ENCODE measurements at places on chromosomes 13 and 19. TPM values are rescaled to one million over a fixed set of nuclear protein-coding genes. Genes with fewer than 3 reads are reported as not detected.

- DNase-seq, result peak; percentile 54
Observed at GRCh38 chr19:13881692-13882418, 4.9 kb downstream of the NANOS3 start.

DNA sequence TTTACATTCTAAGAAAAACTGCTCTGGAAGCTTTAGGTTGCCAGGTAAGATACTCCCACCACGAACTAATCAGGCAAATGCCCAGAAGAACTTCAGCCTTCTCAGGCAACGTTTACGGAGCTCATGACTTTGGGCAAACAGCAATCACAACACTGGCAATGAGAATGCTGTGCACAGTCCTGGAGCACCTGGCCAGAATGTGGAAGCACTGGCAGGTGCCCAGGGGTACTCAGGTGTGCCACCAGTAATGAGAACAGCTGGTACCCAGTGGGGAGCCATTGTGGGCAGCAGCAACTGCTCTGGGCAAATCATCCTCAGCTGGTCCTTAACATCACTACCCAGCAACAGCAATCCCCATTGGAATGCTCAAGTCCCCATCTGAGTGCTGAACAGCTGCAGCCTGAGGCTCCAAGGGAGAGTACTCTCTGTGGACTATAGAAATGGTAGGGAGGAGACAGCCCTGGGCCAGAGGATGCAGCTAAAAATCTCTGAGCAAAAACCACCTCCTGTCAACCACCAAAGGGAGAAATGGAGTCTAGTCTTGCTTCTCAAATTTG, 210.0 kb downstream of the FOXO1 start:
- peak; percentile 61 for DNase-seq

CALR3 gene
- polyA plus RNA-seq, result not detected

- DNase-seq, result no peak
Observed at GRCh38 chr13:112346899-112347229, 29.3 kb upstream of the SPACA7 start.

GRCh38 chr19:400976-401865, 7.7 kb downstream of the C2CD4C start:
- DNase-seq, result no peak

GRCh38 chr19:20503476-20503875, 62.1 kb downstream of the ZNF737 start:
- DNase-seq, result peak; percentile 5

- DNase-seq, result no peak
Observed at GRCh38 chr13:113357529-113357928, 6.4 kb downstream of the GRTP1 start.

DNA sequence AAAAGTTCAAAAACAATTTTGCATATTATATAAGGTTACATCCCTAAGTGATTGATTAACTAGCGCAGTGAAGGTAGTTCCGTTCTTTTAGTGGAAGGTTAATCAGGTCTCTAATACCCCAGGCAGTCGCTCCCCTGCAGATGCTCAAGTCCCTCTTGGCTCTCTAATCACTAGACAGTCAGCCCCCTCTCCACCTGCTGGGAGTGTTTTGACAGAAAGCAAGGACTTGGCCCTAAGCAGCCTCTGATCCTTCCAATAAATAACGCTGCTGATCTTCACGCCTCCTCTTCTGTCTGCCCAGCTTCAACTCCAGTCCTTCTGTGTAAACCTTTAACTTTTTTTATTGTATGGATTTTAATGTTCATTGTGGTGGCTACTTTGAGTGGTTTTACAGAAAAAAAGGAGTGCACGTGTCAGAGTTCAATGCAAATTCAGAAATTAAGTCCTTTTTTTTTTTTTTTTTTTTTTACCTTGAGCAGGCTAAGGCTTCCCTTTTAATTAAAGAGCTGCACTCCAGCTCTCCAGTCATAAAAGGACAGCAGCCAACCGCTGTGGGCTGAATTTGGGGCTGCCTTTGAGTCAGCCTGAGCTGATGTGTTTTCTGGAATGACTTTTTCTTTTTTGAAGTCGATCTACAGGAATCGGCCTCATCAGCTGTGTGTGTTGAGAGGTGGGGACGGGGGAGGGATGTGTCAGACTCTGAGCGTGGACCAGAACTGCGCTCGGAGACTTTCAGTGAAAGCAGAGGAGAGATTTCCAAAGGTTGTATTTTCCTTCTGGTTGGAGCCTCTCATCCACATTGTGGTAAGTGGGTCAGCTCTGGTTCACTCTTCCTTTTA, 33.8 kb upstream of the MYO16 start:
- DNase-seq, result peak; percentile 48

RNF113B gene
- not detected for polyA plus RNA-seq

DNA sequence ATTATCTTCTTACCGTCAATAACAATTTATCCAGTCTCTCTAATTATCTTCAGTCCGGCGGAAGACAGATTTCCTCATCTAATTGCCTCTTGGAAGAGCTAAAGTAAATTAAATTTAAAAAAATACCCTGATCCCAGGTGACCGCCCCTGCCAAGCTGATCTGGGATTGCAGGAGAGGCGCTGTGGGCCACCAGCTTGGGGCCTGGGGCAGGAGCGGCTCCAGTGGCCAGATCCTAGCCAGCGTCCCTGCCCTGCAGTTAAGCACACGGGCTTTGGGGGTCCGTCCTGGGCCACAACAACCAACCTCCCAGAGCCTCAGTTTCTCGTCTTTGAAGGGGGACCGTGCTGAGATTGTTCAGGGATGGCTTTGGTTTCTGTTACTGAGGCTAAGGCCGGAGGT, 12.4 kb upstream of the TMEM255B start:
- DNase-seq, result no peak

DNA sequence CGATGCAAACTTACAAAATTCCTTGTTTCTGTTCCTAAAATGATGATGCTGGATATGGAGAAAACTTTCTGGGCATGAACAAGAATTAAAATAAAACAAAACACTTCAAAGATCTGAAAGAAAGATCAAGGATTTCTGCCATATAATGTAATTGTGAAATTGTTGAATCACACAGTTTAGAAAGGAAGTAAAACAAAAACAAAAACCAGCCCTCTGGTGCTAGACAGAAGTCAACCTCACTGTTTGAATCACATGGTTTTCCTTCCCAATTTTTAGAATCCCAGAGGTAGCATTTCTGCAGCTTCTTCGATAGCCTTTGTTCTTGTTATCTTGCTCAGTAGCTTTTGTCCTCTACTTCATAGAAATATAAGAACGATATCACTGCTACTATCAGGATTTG, 118.2 kb upstream of the ARGLU1 start:
- DNase-seq, result peak; percentile 20

DNA sequence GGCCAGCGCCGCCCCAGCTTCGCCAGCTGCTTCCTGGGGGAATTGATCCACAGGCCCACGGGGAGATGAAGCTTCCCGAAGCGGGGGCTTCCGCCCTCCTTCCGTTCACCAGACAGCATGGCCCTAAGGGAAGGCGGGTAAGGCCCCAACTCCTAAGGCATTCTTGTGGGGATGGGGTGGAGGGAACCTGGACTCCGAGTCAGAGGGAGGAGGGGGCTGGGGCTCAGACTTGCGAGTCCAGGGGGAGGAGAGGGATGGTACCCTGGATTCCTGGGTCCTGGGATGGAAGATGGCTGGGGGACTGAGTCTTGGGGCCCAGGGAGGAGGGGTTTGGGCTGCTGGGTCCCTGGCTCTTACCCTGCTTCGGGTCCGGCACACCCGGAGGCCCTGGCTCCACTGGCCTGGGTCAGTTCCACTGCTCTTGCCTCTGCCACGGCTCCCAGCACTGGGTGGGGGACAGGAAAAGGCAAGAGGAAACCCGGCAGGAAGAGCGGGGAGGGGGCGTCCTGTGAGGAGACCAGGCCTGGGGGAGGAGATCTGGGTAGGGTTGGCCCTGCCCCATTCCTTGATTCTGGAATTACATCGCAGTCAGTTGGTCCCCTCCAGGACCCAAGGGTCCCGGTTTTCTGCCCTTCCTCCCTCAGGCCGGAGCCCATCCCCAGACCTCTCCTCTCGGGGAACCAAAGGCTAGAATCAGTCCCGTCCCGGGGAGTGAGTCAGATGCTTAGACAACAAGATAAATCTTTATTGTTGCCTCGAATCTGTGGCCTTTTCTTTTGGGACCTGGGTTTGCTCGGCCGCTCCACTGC, at the start of gene RASIP1:
Gene RASIP1 (minus strand): TSS at position 447 of the 809 bp plus-strand sequence. CDS start 328 bp downstream, at position 119.
- DNase-seq, result peak; percentile 61

DNA sequence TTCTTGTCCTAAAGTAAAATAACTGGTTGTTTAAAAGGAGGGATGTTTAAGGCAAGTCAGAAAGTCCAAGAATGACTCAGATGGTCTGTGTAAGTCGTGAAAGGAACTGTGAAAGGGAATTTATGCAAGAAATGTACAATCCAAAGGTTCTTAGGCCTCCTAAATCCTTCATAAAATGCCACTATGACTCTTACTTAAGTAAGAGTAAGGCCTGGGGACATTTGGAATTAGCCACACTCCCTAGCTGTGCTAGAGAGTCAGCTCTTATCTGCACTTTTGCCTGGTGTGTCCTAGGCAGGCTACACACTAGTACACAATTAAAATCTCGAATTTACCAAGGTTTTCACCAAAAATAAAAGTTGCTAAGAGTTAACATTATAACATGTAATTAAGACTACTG, 686.9 kb downstream of the UQCRFS1 start:
- DNase-seq, result no peak

- no peak for DNase-seq
Observed at GRCh38 chr13:68944272-68944671, 1163.4 kb upstream of the ATXN8OS start.

- DNase-seq, result no peak
Observed at GRCh38 chr13:86922936-86923335, 748.2 kb upstream of the SLITRK5 start.

ACP5 gene
- 1.5 TPM for polyA plus RNA-seq

- DNase-seq, result no peak
Observed at GRCh38 chr19:33000510-33000909, 28.5 kb downstream of the FAAP24 start.

DNA sequence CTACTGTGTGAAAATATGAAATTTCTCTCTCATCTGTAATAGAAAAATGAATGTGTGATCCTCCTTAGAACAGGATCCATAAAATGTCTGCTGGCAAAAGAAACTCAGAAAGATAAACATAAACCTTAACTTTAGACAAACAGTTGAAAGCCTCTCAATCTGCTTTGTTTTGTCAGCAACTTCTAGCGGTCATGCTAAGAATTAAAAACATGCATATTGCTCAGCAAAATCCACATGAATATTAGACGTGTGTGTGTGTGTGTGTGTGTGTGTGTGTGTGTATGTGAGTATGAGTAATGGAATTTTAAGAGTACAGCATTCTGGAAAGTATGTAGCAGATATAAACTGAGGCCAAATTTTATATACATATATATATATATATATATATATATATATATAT, 1779.2 kb upstream of the MIR17HG start:
- no peak for DNase-seq

DNA sequence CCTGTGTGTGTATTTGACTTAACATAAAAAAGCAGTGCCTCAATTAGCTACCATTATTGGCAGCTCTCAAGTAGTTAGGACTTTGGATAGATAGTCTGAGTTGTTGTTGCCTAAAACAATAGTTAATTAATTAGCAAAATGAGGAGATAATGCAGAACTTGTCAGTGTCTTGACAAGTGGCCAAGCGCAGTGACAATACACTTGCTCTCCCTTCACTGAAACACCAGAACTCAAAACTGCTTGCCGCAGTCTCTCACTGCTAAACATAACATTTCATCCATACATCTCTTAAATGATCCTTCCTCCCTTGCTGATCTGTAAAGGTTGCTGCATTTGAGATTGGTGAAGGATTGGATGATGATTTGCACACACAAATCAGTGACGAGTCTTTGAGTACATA, 61.7 kb downstream of the ARHGAP35 start:
- no peak for DNase-seq

GRCh38 chr13:51326777-51327176, 12.7 kb upstream of the SERPINE3 start:
- DNase-seq, result no peak

ZNF628 gene
- 4.9 TPM for polyA plus RNA-seq

FAM124A gene
- polyA plus RNA-seq, result 1.5 TPM

GRCh38 chr19:11752244-11752736, 13.5 kb upstream of the ZNF823 start:
- DNase-seq, result no peak

GRCh38 chr19:36527341-36527740, 730 bp downstream of the ZNF260 start:
- peak; percentile 8 for DNase-seq

- no peak for DNase-seq
Observed at GRCh38 chr13:31008400-31009115, 76.1 kb downstream of the TEX26 start.

DNA sequence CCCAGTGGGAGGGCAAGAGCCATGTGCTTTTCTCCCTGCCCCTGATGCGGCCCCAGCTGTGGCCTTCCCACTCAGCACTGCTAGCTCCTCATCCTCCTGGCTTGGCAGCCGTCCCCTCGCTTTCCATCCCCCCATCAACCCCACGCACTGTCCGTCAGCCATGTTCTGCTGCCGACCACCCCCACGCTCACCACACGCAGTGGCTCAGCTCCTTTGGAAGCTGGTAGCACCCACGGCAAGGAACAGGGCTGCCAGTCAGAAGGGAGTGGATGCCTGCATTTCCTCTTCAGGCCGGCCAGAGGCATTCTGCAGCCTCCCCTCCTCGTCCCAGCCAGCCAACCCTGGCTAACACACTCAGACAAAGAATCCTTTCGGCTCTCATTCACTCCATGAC, 6.3 kb downstream of the CALM3 start:
- no peak for DNase-seq

DNA sequence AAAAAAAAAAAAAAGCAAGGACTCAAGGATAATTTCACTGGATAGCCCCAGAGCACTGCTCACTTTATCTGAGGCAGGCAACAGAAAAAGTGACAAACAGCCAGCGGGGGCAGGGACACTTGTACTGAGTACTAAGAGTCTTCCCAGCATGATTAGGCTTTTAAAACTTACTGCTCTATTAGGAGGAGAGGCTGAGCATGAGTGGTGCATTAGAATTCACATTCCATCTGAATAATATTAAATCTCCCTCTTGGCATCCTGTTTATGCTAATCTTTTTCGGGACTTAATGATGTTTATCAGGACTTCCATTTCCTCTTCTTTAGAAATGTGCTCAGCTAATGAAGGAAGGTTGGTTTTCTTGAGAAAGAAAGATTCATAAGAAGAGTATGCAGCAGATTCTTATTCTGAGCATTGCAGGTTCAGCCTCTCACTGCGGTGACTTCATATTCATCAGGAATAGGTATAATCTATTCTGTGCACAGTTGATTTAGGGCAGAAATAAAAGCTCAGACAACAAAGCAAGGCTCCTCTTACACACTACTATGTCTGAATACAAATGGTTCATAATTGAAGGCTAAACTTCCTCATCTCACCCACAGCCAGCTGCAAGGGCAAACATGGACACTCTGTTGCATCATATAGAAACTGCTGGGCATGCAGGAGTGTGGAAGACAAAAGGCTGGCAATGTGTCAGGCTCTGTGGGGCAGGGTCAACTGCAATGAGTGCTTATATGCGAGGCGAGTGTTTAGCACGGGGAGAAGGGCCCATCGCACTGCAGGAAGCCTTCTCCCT, 107.0 kb downstream of the KL start:
- peak; percentile 82 for DNase-seq

SLC25A41 gene
- polyA plus RNA-seq, result 0.53 TPM

RHPN2 gene
- polyA plus RNA-seq, result 1.7 TPM

- no peak for DNase-seq
Observed at GRCh38 chr13:54614726-54615125, 1586.1 kb downstream of the OLFM4 start.

ZNF382 gene
- 10.2 TPM for polyA plus RNA-seq

GRCh38 chr19:14478113-14478545, 3.0 kb upstream of the PTGER1 start:
- DNase-seq, result no peak

Data from muscle of leg (tissue), 16 donors.